ENCODE measurements at places on chromosomes 11 and 22. TPM values are rescaled to one million over a fixed set of nuclear protein-coding genes. Genes with fewer than 3 reads are reported as not detected.

- DNase-seq = no peak
These were observed 199.9 kb downstream of the FAM181B start for GRCh38 chr11:82533628-82534327.

DNA sequence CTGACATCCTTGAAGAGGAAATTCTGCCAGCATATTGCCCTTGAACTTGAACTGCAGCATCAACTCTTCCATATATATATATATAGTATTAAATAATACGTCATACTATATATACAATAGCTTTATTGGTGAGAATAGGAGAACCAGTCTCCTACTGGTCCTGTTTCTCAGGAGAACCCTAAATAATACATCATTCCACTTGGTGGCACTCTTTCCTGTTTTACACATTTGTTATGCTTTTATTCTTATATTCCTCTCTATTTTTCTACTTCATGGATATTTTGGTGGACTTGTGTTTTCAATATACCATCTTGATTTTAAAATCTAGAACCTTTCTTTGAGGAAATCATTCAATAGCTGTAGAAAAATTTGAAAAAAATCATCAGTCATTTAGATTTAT, 193.3 kb downstream of the TRPC6 start:
- DNase-seq = no peak

DNA sequence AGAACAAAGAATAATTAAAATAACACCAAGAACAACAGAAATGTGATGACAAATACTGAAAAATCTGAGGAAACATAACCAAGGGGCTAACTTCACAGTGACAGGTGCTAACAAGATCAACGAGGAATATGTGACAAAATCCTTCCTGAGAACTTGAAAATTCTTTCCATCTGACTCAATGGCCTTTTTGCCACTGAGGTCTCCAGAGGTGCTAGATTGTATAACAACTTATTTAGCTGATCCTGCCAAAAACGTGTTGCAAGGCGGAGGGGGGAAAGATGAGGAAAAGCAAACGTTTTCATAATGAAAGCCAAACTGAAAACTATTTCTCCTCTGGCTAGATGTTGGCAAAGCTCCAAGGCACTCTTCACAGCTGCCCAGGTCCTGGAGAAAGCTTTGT, 364.5 kb downstream of the NTM start:
- DNase-seq = no peak

DNA sequence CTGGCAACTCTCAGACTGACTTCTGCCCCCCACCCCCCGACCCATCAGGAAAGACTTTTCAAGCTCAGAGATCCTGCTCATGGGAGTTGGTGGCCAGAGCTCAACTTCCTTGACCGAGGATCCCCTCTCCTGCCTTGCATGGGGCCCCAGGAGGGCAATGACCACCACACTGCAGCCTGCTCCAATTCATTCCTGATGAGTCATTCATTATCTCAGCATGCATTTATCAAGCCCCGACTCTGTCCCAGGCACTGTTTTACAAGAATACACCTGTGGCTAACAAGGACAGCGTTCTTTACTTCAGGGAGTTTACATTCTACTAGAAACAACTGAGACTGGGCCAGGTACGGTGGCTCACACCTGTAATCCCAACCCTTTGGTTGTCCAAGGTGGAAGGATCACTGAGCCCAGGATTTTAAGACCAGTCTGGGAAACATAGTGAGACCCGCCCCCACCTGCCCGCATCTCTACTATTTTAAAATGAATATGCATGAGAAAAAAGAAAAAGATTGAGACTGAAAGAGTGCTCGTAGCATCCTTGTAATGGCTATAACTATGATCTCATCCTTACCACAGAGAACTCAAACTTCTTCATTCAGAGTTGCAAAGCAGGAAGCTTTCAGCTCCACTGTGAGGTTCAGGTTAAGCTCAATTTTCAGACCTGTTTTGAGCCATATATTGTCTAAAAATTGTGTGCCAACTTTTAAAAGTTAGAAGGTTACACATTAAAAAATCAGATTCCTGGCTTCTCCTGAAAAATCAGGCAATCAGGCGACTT, 60.4 kb downstream of the FEZ1 start:
- no peak for DNase-seq

Gene PARVA
- polyA plus RNA-seq = 11.7 TPM

DNA sequence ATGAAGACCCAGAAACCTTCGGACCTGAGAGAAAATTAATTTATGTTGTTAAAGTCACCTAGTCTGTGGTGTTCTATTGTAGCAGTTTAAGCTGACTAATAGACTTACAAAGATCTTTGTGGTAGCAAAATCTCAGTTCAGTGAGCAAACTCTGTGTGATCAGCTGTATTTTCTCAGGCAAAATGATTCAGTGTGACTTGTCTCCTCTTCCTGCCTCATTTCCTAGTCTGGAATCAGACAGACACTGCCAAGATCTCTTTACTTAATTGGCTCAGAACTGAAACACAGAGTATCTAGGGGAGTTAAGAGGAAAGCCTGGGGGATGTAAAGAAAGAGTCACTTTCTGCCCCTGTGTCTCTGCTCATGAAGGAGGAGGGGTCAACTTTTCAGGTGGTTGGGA, 564.7 kb downstream of the KCNA4 start:
- DNase-seq = no peak

- peak; percentile 23 for DNase-seq
These were observed 473.4 kb downstream of the MN1 start for GRCh38 chr22:27327981-27328721.

Gene KRTAP5-1
- not detected for polyA plus RNA-seq

Gene TMEM151A
- not detected for polyA plus RNA-seq

Gene PANX2
- polyA plus RNA-seq = 0.39 TPM

Data from liver (tissue), 10 donors.